ENCODE measurements at places on chromosomes 4 and X. TPM values are rescaled to one million over a fixed set of nuclear protein-coding genes. Genes with fewer than 3 reads are reported as not detected.

The CFP gene
- total RNA-seq: 0.06 TPM

The MAGEA12 gene
- total RNA-seq: not detected

The PITX2 gene
- total RNA-seq: 1.0 TPM

The SOWAHB gene
- total RNA-seq: 9.4 TPM

The DRP2 gene
- 0.86 TPM for total RNA-seq

The ARHGEF6 gene
- total RNA-seq: 0.36 TPM

The PDE6B gene
- 4.1 TPM for total RNA-seq

The IBSP gene
- not detected for total RNA-seq

The CLGN gene
- total RNA-seq: 7.7 TPM

The PRMT9 gene
- total RNA-seq: 7.8 TPM

The ZAR1 gene
- 0.23 TPM for total RNA-seq

The SMIM10 gene
- total RNA-seq: 5.5 TPM

The AR gene
- total RNA-seq: not detected

The KLKB1 gene
- not detected for total RNA-seq

The GRIA3 gene
- total RNA-seq: 0.80 TPM

The CXCL9 gene
- total RNA-seq: not detected

The TLL1 gene
- 2.0 TPM for total RNA-seq

The TMEM156 gene
- total RNA-seq: 9.1 TPM

The MAGEA2 gene
- not detected for total RNA-seq

The PRRG3 gene
- not detected for total RNA-seq

The SUPT20HL1 gene
- total RNA-seq: not detected

The PTPN13 gene
- 19.8 TPM for total RNA-seq

The DCLK2 gene
- 5.2 TPM for total RNA-seq

The MTMR8 gene
- 0.12 TPM for total RNA-seq

The RASL11B gene
- total RNA-seq: 3.6 TPM

The HPGD gene
- 3.8 TPM for total RNA-seq

The IL2RG gene
- total RNA-seq: not detected

The ASB9 gene
- 9.6 TPM for total RNA-seq

The GYG2 gene
- total RNA-seq: 0.75 TPM

The NPNT gene
- 15.4 TPM for total RNA-seq

The ZNF157 gene
- total RNA-seq: 0.07 TPM

The FHDC1 gene
- total RNA-seq: 2.1 TPM

The DGKQ gene
- total RNA-seq: 16.9 TPM

The FAM200B gene
- total RNA-seq: 37.5 TPM

The PABPC1L2B gene
- total RNA-seq: not detected

The HSFX2 gene
- not detected for total RNA-seq

The MAGEC3 gene
- not detected for total RNA-seq

The REST gene
- total RNA-seq: 22.9 TPM

The MUC7 gene
- not detected for total RNA-seq

The RAB41 gene
- not detected for total RNA-seq

The SLC34A2 gene
- 1.6 TPM for total RNA-seq

The FAM149A gene
- 25.1 TPM for total RNA-seq

The CXorf49 gene
- total RNA-seq: 70.9 TPM

The BRS3 gene
- total RNA-seq: not detected

The TEX13B gene
- total RNA-seq: not detected

The XK gene
- total RNA-seq: 0.63 TPM

The BMPR1B gene
- 2.0 TPM for total RNA-seq

The PASD1 gene
- not detected for total RNA-seq

The ARHGAP4 gene
- total RNA-seq: 20.2 TPM

The SPATA4 gene
- total RNA-seq: not detected

The SCML1 gene
- total RNA-seq: 4.4 TPM

The CLDN34 gene
- not detected for total RNA-seq

The ARHGAP36 gene
- total RNA-seq: not detected

The SLC10A3 gene
- total RNA-seq: 26.1 TPM

The EXOC1L gene
- not detected for total RNA-seq

The TBX22 gene
- not detected for total RNA-seq

The F8A3 gene
- not detected for total RNA-seq

The HDAC6 gene
- 30.8 TPM for total RNA-seq

The VCX3B gene
- not detected for total RNA-seq

The CDKN2AIP gene
- total RNA-seq: 36.8 TPM

Measured in epithelial cell of proximal tubule (primary cell).